ENCODE measurements at places on chromosomes 6 and 20.

GRCh38 chr20:34945315-34946077 is 10.1 kb downstream of the GSS start:
- DNase-seq = no peak

- no peak for DNase-seq
Observed at GRCh38 chr20:63060057-63060991, 53.6 kb upstream of the BHLHE23 start.

GRCh38 chr6:17714879-17715851 is 8.4 kb upstream of the NUP153 start:
- no peak for DNase-seq

GRCh38 chr6:135094403-135094821 is 39.8 kb upstream of the HBS1L start:
- DNase-seq = no peak

DNA sequence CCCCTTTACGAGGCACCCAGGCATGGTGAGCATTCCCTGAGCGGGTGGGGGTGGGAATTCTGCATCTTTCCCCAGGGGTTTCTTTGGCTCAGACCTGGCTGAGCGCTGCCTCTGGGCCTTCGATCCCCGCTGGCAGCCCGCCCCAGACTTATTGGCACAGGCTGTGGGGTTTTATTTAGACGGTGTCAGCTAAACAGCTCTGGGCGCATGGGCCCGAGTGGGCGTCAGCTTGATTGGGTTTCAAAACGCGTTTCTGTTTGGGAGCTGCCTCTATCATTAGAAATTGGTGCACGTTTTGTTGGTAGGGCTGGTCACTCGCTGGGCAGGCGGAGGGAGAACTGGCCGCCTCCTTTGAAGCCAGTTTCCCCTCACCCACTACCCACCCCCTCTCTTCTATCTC is 21.0 kb downstream of the PMEPA1 start:
- DNase-seq = no peak

DNA sequence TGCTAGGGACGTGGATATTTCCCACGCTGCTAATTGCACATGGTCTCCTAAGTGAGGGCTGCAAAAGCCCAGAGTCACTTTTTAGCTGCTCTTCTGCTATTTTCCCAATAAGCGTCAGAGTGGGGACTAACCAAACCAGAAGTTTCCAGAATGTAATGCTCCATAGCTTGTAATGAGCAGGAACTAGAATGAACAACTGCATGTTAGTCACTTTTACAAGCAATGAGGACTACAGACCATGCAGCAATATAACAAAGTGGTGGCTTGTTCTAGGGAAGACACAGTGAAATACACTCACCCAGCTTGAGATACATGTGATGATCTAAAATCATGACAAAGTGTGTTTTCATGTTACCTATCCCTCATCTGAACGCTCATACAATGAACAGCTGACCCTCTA is 314.1 kb upstream of the SGK1 start:
- DNase-seq = no peak
